Caudate nucleus (tissue), 63 donors: ENCODE measurements at places on chromosomes 6 and 20.

DNA sequence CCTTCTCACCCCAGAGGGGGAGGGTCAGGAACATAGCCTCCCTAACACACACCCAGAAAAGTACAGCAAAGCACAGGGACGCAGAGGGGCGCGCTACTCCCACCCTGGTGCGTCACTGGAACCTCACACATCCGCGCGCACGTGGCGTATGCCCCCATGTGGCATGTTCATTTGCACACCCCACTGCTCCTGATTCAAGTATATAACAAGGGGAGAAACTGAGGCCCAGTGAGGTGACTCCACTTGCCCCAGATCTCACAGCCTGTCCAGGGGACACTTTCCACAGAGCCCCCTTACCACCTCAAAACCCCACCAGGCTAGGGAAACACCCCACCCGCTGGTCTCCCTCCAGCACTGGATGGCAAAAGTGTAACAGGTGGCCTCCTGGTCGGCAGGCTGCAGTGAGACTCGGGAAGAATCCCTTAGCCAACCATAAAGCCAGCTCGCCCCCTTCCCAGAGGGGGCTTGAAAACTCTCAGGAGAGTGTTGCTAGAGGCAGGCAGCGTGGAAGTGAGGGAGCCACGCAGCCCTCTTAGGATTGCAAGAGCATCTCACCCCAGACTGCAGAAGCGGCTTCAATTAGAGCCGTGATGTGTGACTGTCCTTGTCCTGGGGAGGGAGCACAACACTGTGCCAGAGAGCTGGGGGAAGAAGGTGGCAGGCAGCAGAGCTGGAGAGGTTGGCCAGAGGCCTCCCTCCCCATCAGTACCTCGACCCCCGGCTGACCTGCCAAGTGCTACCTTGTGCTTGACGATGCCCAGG is at the start of gene GRM4:
TSS of gene GRM4 (minus strand) at position 67 of the 762 bp plus-strand sequence. CDS start 12,591 bp downstream, outside the sequence.
- DNase-seq = peak; percentile 12

DNA sequence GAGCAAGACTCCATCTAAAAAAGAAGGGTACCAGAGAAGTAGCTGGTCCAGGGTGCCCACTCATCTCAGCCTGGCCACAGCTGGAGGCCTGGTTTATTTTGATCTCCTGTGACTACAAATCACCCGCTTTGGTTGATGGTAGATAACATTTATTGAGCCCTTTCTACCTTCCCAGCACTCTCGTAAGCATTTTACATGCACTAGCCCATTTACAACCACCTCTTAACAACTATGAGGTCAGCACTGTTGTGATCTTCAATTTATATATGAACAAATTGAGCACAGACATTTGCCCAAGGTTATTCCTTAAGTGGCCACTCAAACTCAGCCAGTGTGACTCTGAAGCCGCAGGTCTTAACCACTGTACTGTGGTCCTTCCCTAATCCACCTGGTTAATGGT is 104.7 kb downstream of the EPM2A start:
- DNase-seq = no peak

- DNase-seq = no peak
These were observed 533.7 kb downstream of the DOK5 start for GRCh38 chr20:55009066-55009465.

- no peak for DNase-seq
These were observed 28.5 kb downstream of the KDM1B start for GRCh38 chr6:18183766-18184165.

GRCh38 chr6:142384519-142385254 is 82.9 kb downstream of the ADGRG6 start:
- no peak for DNase-seq

DNA sequence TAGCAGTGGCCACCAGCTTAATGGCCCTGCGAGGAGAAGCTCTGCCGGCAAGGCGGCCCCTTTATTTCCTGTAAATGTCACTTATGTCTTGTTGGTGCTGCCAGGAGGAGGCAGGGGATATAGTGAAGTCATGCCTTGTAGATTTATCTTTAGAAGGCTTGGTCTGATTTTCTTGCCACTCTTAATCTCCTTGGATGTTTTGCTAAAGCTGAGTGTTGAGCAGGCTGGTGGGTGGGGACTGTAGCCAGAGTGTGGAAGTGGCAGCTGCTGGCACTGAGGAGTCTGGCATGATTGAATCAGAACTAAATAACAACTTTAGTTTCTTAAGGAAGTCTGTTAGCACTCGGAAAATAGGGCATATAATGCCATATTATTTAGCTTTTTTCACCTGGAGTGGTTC is 77.9 kb downstream of the PHF20 start:
- no peak for DNase-seq

DNA sequence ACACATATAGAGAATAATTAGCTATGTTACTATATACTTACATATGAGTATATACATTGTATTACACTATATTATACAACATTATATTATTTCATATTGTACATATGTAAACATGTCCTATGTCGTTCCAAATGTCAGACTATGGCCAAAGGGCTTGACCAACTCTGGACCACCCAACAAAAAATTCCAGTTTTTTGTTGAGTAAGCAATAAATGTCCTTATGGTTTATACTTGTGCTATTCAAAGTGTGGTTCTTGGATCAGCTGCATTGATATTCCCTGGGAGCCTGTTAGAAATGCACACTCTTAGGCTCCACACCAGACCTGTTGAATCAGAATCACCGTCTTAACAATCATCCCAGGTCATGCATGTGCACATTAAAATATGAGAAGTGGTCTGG is 225.4 kb upstream of the ZFP64 start:
- DNase-seq = no peak

- DNase-seq = no peak
These were observed 17.3 kb upstream of the BTN3A2 start for GRCh38 chr6:26347699-26348098.
